ENCODE measurements at places on chromosomes 2 and 18.

DNA sequence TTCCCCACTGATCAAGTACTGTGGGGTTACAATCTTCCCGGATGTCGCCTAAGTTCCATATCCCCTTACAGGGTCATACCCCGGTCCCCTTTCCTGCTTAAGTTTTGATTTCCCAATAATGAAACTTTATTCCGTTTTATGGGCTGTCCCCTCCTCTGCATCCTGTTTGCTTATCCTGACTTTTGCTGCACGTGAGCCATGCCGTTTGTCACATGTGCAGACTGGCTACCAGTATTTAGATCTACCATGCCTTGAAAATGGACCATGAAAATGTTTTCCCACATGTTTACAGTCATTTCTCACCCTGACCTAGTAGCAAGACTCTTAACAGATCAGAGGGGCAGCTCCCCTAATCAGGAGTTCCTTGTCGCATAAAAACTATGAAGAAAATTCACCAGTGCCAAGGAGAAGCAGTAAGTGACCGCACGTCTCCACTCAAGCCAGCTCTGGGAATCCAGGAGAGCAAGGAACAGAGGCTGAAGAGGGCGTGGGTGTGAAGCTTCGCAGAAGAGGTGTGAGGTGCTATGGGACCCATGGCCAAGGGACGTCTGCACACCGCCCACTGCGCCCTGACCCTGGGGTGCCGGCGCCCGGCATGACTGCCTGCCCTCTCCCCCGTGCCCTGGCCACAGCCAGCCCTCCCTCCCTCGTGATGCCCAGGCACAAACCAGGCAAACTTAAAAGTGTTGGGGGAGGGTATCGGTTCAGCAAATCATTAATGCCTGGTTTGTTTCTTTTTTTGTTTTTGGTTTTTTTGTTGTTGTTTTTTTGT lies 440.8 kb upstream of the SALL3 start:
- DNase-seq: no peak

DNA sequence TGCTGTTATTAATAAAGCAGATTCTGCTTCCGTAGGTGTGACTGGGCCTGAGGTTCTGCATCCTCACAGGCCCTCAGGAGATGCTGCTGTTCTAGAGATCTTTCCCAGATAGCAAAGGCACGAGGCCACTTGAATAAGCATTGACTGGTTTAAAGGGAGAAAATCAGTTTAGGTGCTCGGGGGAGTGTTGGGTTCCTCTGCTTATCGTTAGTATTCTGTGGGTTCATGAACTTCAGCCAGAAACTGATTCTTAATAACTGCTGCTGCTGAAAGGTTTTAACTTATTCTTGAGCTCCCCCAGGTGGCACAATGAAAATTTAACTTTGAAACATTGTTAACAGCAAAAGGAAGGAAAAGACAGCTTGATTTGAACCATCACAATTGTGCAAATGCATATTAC lies 56.9 kb downstream of the ITGA6 start:
- no peak for DNase-seq

- DNase-seq: no peak
Measured at GRCh38 chr2:211380041-211380440, 823.6 kb downstream of the CPS1 start.

DNA sequence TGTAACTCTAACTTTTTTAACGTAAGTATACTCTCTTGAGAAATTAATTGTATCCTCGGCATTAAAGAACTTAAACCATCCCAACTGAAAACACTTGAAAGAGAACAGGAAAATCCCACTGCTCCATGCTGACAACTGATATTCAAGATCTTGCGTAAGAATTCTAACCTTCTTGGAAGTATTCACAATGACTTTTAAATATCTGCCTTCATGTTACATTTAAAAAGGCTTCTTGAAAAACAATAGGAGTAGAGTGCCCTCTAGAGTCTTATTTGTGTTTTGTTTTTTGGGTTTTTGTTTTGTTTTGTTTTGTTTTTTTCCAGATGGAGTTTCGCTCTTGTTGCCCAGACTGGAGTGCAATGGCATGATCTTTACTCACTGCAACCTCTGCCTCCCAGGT lies 65.4 kb upstream of the DNAJC10 start:
- DNase-seq: no peak

- no peak for DNase-seq
Measured at GRCh38 chr2:71151620-71152019, 21.2 kb downstream of the MPHOSPH10 start.

- DNase-seq: no peak
Measured at GRCh38 chr18:46546111-46546640, 110.8 kb downstream of the LOXHD1 start.

DNA sequence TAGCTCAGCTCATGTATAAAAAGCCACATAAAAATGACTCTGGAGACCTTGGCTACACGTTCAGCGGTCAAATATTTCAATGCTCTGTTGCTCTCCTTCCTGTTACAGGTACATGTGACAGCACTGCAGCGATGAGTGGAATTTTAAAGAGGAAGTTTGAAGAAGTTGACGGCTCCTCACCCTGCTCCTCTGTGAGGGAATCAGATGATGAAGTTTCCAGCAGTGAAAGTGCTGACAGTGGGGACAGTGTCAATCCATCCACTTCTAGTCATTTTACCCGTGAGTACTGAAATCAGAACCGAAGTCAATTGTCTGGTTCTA lies 125.4 kb downstream of the CSRNP3 start:
- DNase-seq: no peak

DNA sequence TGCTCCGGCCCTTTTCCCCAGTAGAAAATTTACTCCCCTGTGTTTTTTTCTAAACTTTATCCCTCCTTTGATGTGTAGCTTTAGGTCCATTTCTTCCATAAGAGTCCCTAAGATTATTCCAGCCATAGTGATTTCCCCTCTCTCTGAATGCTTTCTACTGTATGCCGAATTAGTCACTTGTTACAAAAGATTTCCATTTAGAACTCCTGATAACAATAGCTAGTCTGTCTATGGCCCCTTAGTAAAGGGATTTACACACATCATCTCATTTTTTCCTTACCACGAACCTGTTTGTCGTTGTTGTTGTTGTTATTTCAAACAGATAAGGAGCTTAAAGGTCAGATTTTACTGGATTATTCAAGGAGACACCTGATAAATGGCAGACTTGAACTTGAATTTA lies 256.1 kb downstream of the PAX3 start:
- DNase-seq: no peak

- no peak for DNase-seq
Measured at GRCh38 chr18:22363867-22364463, 53.8 kb downstream of the CTAGE1 start.

GRCh38 chr18:43751835-43752234 lies 474.5 kb upstream of the SYT4 start:
- DNase-seq: no peak

DNA sequence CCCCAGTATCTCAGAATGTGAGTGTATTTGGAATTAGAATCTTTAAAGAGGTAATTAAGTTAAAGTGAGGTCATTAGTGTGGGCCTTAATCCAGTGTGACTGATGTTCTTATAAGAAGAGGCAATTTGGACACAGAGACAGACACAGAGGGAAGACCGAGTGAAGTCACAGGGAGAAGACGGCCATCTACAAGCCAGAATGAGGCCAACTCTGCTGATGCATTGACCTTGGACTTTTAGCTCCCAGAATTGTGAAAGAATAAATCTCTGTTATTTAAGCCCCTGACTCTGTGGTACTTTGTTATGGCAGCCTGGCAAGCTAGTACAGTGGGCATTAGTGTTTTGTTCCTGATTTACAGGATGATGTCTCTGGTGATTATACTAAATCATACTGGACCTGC lies 64.6 kb downstream of the LTBP1 start:
- no peak for DNase-seq

GRCh38 chr2:239589833-239590232 lies 189.0 kb upstream of the HDAC4 start:
- no peak for DNase-seq

DNA sequence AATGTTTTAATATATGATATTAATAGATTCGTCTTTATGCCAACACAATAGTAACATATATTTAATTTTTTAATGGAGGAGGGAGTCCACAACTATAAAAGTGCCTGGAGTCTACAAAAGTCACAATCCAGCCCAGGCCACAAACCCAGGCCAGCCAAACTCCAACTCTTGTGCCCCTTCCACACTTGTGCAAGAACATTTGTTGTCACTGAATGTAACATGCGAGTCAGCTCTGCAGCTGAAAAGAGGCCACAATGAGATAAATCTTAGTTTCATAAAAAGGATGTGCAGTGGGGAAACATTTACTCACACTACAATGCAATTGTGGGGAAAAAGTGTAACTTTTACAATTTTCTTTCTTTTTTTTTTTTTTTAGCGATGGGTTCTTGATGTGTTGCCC lies 110.8 kb downstream of the MCFD2 start:
- no peak for DNase-seq

DNA sequence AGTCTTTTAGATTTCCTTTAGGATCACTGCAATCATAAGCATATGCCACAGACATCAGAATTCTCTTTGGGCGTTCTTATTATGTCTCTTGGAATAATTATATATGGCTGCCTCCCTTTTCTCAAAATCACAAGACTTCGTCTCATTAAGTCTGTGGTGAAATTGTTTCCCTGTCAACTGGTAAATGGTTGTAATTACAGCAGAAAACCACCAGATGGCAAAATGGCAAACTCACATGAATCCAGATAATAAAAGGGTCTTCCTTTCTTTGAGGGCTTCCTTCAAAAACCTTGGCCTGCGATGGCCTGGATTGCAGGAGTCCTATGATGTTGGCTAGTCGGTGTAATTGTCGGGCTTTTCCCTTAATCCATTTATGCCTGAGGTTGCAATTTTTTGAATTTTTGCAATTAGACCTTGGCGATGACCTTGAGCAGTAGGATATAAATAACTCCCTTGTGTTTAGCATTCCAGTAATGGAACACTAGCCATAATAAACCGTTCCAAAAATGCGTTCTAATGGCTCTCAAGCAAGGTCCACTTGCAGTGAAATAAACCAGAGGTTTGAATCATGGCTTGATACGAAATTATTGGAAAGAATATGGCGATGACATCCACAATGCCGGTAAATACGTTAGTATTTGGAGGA lies 656.4 kb downstream of the MBD2 start:
- no peak for DNase-seq

DNA sequence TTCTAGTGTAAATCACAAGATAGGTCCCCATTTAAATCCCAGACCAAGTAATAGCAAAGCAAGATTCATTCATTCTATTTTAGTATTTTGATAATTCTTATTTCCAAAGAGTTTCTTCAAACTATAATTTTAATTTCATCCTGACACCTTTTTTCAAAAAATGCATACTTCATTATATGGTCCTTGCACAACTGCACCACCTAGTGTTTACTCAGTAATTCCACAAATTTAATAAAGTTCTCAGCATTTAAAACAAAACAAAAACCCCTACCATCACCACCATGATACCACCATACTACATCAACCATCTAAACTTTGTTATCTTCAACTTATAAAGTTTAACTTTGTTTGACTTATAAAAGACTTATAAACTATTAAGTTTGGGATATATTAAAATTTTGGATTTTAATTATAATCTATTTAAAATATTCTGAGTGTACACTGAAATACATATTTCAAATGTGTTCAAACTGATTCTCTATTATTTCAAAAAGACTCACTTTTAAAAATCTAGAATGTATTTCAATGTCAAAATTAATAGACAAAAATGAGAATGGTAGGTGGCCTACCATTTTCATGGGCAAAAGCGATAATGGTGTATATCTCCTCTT lies 44.2 kb downstream of the WDPCP start:
- DNase-seq: no peak

DNA sequence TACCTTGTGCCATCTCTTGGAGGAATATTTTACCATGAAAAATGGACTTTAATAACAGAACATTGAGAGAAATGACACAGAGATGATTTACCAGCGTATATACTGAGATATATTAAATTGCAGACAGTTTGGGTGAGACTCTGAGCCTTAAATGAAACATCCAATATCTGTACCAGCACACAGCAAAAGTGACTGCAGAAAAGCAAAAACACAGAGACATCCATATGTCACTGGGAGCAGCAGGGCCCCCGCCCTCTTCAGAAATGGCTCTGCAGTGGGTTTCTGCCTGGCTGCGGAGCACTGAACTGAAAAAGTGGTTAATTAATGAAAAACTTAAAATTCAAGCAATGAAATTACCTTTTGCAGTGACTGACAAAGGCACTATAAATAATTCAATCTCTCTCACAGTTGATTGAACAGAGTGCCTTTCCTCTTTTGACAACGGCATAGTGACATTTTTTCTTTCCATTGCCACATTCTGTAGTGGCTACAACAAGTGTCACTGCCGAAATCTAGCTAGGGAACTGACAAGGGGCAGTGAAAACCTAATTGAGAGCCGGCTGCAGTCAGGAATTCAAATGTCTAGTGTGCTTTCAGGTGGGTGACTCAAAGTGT lies 353.4 kb downstream of the ALK start:
- no peak for DNase-seq

DNA sequence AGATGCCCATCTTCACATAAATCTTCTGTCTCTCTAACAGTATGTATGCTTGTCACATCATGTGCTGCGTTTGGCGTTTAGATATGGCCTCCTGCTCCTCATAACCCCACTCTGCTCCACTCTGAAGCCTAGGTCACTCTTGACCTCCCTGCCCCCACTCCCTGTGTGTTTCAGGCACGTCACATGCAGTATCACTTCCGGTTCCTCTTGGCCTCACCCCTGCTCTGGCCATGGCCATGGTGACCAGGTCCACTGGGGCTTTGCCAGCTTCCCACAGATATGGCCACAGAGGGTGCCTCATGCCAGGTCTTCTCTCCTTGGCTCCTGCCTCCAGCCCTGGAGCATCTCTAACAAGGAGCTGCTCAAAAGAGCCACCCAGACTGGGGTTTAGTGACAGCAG lies 160.0 kb downstream of the RNF152 start:
- DNase-seq: no peak

DNA sequence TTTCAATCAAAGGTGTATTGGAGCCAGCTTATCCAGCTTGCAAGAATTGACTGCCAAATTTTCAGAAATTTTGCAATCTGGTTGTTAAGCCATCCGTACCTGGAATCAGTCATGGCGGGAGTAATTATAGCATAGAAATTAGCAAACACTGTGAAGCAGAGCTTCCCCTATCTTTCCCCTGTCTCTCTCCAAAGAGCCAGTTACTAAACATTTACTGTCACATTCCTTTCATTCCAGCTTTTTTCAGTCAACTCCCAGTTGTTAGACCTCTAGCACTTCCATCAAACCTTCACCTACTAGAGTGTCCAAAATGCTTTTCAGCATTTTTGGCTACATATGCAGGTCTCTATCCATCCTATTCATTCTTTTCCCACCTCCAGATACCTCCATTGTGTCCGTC lies 137.4 kb downstream of the MC4R start:
- DNase-seq: no peak

- no peak for DNase-seq
Measured at GRCh38 chr18:47882641-47883040, 47.8 kb downstream of the SMAD2 start.

DNA sequence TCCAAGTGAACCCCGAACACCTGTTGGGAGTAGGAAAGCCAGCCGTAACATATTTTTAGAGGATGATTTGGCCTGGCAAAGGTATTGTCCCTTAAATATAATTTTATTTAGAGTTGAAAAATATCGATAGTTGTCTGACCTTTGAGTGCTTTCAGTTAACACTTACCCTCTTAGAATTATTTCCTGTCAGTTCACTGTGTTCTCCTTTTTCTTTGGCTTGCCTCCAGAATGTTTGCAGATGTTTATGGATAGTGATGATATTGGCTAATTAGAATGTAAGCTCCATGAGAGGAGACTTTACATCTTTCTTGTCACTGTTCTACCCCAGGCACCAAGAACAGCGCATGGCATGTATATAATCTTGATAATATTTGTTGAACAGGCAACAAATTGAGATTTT lies 19.8 kb downstream of the PIKFYVE start:
- DNase-seq: no peak

- peak; percentile 42 for DNase-seq
Measured at GRCh38 chr2:231642631-231643494, 50.2 kb downstream of the TEX44 start.

GRCh38 chr2:66930339-66931220 lies 466.6 kb upstream of the ETAA1 start:
- DNase-seq: no peak
